ENCODE measurements at places on chromosomes 5 and 9.

DNA sequence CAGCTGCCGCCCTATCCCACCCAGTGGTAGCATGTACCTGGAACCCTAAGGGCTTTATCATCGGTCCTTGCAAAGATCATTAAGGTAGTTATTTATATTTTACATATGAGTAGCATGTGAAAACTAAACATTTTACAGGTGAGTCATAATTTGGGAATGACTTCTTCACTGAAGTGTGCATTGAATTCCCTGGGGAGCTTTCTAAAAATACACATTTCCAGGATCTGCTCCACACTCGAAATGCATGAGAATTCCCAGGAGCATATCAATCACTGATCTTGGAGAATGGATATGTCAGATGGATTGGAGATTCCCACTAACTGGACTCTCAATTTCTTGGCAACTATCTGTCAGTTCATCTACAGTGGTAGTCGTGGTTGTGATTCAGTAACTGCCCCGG, 717.5 kb downstream of the IRX1 start:
- no peak for DNase-seq

GRCh38 chr9:76297721-76298239, 96.4 kb downstream of the RFK start:
- DNase-seq = no peak

DNA sequence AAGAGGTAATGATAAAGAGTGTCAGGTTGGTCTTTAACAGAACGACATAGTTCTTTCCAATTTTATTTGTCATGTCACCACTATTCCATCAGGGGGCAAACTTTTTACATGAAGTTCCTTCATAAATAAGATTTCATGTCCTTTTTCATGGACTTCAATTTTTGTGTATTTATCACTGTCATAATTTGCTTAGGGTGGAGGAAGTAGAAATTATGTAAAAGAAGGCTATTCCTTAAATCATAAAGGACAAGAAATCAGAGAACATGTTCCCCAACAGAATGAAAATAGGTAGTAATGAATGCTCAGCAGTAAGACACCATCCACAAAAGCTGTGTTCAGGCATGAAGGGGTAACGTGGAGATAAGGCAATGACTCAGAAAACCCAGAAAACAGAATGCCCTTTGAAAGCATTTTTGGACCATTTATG, 72.7 kb downstream of the ZFAND5 start:
- DNase-seq = no peak

GRCh38 chr9:124844291-124844690, 9.0 kb upstream of the WDR38 start:
- DNase-seq = no peak

DNA sequence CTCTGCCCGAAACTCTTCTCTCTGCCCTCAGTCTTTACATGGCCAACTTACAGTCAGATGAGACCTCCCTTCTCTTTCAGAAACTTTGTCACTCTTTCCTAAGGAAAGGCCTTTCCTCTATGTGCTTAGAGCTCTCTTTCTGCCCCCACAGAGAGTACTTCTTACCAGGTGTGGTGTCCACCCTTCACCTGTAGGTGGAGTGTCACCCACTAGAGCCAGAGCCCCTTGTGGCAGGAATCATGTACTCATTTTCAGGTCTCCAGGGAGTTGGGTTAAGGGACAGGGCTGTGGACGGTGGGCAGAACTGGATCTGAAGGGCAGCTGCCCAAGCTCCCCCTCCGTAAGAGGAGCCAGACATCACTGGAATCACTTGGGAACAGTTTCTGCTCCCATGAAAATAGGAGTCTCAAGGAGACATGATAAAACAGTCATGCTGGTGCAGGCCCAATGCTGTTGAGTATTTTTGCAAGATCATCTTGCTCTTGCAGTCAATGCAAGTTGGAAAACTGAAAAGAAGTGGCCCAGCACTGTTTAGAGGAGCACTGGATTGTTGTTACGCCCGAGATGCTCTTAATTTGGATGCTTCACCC, 436.7 kb downstream of the ZSWIM6 start:
- DNase-seq = no peak

DNA sequence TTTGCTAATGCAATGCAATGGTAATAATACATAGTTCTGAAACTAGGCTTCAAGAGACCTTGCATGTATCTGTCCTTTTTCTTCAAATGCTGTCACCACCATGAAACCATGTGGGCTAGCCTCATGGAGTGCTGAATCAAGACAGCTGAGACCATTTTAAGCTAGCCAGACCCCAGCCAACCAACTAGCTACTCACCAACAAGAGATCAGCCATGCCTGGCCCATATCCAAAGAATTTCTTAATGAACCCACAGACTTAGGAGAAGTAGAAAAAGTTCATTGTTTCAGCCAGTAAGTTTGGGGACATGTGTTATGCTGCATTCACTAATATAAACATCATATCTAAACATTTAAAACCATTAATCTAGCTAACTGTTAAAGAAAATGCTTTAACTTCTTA, 139.8 kb upstream of the EDIL3 start:
- no peak for DNase-seq

GRCh38 chr5:76252437-76252836, 150.6 kb upstream of the IQGAP2 start:
- DNase-seq = no peak

DNA sequence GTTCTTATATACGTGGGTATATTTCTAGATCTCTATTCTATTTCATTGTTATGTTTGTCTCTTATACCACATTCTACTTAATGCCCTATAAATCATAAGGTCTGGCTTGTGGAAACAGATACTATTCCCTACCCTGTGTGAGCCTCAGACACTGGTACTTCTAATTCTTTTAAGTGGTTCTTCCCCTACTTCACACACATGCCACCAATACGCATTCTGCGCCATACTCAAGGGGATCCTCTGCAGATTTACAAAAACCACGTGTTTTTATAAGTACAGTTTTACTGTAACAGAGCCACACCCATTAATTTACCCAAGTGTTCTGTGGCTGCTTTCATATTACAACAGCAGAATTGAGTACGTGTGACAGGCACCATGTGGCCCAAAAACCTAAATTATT, 195.6 kb downstream of the SAXO1 start:
- DNase-seq = no peak

DNA sequence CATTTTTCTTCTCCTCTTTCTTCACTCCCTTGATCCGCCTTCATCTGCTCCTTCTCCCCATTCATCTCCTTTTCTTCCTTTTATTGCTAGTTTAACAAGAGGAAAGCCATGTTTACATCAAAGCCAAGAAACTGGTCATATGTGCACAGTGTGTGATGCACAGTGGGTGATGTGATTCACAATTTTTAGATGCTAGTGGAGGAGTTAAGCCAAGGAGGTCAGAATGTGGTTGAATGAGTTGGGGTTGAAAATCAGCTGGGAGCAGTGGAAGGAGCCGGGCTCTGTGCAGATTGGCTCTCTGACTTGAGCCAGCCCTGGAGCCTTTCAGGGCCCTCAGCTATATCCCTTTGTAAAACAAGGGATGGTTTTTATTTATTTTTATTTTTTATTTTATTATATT, 7.3 kb downstream of the ACER2 start:
- no peak for DNase-seq

DNA sequence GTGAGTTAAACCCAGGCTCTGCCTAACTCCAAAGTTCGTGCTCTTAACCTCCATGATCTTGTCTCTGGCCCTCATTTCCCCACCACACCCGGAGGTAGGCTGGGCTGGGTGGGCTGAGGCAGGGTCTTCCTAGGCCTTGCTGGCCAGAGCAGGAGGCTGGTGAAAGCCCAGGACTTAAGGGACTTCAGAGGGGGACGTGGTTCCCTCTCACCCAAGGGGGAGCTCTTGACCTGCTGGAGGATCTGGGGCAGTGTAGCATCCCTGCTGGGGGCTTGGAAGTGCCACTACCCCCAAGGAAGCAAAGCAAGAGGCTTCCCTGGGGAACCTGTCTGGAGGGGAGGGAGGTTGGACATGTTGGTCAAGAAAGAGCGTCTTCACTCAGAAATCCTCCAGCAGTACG, 14.7 kb downstream of the PITX1 start:
- DNase-seq = no peak

- peak; percentile 56 for DNase-seq
Measured at GRCh38 chr5:132385326-132386105, 16.0 kb downstream of the SLC22A5 start.

GRCh38 chr9:16680975-16681651, 189.4 kb downstream of the BNC2 start:
- no peak for DNase-seq

DNA sequence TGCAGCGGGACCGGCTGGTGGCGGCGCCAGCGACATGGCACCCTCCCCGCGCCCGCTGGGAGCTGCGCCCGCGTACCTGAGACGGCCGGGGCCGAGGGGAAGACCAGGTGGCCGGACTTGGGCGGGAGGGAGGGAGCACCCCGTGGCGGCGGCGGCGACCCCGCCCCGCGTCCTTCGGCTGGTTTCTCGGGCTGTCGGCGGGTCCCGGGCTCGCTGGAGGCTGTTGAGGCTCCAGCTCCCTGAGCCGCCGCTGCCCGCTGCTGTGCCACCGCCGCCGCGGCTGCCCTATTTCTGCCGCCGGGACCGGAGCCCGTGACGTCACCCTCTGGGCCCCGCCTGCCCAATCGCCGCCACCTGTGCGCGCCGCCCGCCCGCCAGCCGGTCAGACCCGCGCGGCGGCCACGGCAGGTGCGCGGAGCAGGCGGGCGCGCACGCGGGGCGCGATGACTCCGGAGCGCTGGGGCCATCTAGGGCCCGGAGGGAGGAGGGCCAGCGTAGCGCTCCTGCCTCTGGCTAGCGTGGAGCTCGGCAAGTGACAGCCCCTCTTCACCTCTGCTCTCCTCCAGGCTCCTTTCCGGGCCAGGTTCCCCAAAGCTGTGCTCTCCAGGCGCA, at the start of gene FSTL4:
FSTL4 (minus strand) TSS at position 293 of the 612 bp plus-strand sequence.
- no peak for DNase-seq

GRCh38 chr5:105034401-105034763, 1471.8 kb upstream of the NUDT12 start:
- no peak for DNase-seq

GRCh38 chr5:111227226-111227782, 3.1 kb downstream of the CAMK4 start:
- no peak for DNase-seq

- no peak for DNase-seq
Measured at GRCh38 chr5:159146839-159147238, 47.1 kb upstream of the EBF1 start.

DNA sequence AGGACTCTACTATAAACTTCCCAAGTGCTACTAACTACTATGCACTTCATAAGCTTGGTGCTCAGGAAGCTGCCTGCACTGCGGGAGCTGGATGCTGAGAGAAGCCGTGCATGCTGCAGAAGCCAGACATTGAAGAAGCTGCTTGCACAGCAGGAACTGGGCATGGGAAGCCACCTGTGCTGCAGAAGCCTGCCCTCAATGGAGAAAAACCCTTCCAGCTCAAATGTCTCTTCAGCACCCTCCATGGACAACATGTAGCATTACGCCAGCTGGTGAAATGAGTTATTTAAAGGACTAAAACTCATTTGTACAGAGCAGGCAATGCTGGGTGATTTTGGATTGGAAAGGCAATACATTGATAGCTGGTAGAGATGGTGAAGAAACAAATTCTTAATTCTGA, 247.2 kb downstream of the KIF4B start:
- no peak for DNase-seq

DNA sequence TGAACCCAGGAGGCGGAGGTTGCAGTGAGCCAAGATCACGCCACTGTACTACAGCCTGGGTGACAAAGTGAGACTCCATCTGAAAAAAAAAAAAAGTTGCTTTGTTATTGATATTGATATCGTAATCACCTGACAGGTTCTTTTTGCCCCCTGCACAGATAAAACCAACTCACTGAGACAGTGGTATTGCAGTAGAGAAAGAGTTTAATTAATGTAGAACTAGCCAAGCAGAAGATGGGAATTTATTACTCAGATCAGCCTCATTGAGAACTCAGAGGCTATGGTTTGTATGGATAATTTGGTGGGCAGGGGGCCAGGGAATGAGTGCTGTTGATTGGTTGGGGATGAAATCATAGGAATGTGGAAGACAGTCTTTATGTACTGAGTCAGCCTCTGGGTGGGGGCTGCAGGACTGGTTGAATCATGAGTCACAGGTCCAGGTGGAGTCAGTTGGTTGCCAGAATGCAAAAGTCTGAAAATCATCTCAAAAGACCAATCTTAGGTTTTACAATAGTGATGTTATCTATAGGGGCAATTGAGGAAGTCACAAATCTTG, 35.8 kb upstream of the MEGF10 start:
- no peak for DNase-seq

GRCh38 chr9:2157277-2158110, 142.3 kb downstream of the SMARCA2 start:
- no peak for DNase-seq

DNA sequence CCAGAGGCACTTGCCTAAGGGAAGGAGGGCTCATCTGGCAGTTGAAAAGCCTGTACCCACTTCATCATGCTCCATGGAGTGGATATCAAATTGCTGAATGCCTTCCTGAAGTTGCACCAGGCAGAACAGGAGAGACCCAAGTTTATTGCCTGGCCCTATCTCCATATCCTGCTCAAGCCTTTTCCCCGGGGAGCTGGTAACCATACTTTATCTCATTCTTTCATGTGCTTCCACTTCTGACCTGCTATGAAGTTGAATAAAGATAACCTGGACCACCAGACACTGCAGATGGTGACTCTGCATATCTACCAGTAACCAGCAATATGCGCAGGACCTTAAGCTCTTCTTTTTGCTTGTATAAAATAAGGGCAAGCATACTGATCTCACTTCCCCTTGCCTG, 1397.5 kb upstream of the CDH6 start:
- no peak for DNase-seq

DNA sequence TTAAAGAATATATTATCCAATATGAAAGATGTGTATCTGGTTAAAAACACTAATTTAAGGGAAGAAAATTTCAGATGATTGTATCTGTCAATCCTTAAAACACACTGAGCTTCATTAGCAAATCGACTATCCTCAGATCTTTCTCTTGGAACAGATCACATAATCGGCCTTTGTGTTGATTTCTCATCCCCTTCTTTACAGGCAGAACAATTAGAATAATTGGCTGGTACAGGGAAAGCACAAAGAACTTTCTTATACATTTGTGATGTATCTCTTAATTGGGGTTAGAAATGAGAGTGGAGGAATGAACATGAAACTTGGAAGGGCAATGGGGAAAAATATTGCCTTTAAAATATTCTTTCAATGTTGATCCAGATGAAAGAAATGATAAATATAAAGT, 662.1 kb downstream of the TLE4 start:
- DNase-seq = no peak

- no peak for DNase-seq
Measured at GRCh38 chr5:1754531-1755220, 45.0 kb downstream of the MRPL36 start.

- DNase-seq = no peak
Measured at GRCh38 chr5:78993165-78993564, 8.1 kb upstream of the ARSB start.

- DNase-seq = peak; percentile 30
Measured at GRCh38 chr9:127214421-127215267, 49.9 kb upstream of the GARNL3 start.

DNA sequence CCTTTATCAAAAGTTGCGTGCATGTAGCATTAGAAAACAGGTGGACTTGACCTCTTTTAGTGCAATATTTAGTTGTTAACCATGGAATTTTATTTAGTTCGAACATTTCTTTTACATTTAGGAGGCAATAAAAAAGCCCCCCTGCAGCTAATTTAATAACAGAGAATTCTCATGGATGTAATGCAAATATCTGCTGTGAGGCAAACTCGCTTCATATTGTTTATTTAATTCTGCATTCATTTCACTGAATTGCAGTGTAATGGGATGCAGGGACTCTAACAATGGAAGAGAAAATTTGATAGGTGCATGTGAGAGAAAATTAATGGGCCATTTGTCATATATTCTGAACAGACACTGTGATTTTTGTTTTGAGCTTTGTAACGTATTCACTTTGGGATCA, 205.1 kb upstream of the CHD1 start:
- no peak for DNase-seq

GRCh38 chr5:33745101-33745770, 146.6 kb downstream of the ADAMTS12 start:
- no peak for DNase-seq

All from NK-92 treated with Interleukin-12 subunit alpha and Interleukin-12 subunit beta, amount 100 ng/mL, for 24 hours (cell line).